Progenitor cell of endocrine pancreas (in vitro differentiated cells): ENCODE measurements at places on chromosomes 7 and 10.

GRCh38 chr10:133131053-133131452 is 29.0 kb upstream of the KNDC1 start:
- no peak for DNase-seq

GRCh38 chr10:79184145-79184625 is 115.4 kb downstream of the ZMIZ1 start:
- DNase-seq, result no peak

DNA sequence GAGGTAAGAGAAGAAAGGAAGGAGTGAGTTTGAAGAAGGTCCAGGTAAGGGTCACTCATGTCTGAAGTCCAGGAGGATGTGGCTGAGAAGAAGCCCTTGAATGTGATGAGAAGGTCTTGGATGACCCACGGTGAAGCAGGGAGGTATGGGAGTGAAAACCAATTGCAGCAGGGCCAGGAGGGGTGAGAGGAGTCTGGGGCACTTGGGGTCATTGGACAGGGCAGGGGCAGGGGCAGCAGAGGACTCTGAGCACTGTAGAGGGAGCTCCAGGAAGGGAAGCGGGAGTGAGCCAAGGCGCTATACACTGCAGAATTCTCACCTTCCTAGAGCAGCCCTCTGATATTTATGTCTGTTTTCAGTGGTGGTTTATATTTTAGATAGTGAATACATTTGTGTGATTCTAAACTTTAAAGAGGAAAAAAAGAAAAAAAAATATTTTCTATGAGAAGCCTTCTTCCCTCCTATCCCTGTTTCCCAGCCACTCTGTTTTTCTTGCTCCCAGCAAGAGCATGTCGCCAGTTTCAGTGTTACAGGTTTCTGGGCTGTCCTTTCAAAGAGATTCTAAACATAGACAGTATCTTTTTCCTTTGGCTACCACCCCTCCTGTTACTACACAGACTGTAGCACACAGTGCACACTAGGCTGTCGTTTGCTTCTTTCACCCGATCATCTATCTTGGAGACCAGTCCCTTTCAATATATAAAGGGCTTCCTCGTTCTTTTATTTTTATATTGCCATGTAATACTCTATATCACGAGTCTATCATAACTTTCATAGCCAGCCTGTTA is 24.5 kb downstream of the BLVRA start:
- DNase-seq, result no peak

DNA sequence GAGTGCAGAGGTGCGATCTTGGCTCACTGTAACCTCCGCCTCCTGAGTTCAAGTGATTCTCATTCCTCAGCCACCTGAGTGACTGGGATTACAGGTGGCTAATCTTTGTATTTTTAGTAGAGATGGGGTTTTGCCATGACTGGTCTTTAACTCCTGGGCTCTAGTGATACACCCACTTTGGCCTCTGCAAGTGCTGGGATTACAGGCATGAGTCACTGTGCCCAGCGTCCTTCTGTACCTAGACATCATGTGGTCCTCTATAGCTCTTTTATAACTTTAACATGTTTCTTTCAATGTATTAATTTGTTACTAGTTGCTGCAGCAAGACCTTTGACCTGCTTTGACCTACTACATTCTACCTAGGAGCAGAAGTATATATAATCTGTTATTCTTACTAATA is 38.7 kb upstream of the BICC1 start:
- no peak for DNase-seq

GRCh38 chr10:46530249-46531186 is 25.9 kb downstream of the GPRIN2 start:
- DNase-seq, result no peak

DNA sequence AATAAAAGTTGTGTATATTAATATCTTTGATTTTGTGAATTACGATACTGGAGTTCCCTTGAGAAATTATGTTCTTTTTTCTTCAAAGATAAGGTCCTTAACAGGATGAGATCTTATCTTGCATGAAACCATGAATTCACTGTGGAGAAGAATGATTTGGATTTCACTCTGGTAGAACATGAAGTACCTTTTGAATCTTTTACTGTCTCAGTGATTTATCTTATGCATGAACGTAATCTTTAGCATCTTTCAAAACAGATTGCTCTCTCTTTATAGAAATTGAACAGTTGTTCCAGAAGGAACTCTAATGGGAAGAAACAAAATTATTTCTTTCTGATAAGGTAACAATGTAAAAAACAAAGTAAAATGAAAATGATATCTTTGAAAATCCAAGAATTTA is 11.0 kb upstream of the ZNF438 start:
- no peak for DNase-seq

DNA sequence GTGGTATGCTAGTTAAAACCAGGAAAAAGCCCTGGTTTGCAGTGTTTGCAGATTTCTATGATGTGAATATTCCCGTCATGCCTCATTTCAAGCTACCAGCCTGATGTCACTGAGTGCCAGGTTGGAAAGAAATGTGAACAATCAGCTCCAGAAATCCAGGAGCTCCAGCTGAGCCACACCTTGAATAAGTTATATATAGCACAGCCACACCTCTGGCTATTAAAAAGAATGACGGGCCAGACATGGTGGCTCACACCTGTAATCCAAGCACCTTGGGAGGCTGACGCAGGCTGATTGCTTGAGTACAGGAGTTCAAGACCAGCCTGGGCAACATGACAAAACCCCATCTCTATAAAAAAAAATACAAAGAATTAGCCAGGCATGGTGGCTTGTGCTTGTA is 18.7 kb upstream of the SLF2 start:
- no peak for DNase-seq

GRCh38 chr10:25682203-25682851 is 251.7 kb upstream of the MYO3A start:
- no peak for DNase-seq

DNA sequence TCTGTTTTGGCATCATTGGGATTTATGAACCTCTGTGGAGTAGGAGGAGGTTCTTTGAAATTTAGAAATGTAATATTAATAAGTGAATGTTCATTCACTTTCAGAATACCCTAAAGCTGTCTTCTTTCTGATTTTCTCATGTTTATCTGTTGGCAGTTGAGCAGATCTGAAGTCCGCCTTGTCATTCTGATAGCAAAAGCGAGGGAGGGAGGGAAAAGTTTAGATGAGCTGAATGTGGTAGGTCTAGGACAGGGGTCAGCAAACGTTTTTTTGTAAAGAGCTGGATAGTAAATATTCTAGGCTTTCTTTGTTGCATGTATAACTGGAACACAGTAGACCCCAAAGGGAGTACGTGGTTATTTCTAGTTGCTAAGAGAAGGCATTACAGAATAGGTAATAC is 94.4 kb upstream of the GATA3 start:
- no peak for DNase-seq

- no peak for DNase-seq
These were observed 60.0 kb downstream of the PLXNA4 start for GRCh38 chr7:132516042-132516840.

GRCh38 chr10:14736600-14737081 is 38.1 kb downstream of the FAM107B start:
- DNase-seq, result no peak
